ENCODE measurements at places on chromosomes 7 and 10.

- no peak for DNase-seq
Measured at GRCh38 chr7:151459726-151460473, 20.0 kb upstream of the CRYGN start.

- no peak for DNase-seq
Measured at GRCh38 chr10:127735156-127735555, 1.8 kb upstream of the FOXI2 start.

GRCh38 chr7:133102276-133103060 is 20.6 kb upstream of the CHCHD3 start:
- DNase-seq, result no peak

- DNase-seq, result no peak
Measured at GRCh38 chr7:96416116-96416515, 94.2 kb upstream of the SLC25A13 start.

DNA sequence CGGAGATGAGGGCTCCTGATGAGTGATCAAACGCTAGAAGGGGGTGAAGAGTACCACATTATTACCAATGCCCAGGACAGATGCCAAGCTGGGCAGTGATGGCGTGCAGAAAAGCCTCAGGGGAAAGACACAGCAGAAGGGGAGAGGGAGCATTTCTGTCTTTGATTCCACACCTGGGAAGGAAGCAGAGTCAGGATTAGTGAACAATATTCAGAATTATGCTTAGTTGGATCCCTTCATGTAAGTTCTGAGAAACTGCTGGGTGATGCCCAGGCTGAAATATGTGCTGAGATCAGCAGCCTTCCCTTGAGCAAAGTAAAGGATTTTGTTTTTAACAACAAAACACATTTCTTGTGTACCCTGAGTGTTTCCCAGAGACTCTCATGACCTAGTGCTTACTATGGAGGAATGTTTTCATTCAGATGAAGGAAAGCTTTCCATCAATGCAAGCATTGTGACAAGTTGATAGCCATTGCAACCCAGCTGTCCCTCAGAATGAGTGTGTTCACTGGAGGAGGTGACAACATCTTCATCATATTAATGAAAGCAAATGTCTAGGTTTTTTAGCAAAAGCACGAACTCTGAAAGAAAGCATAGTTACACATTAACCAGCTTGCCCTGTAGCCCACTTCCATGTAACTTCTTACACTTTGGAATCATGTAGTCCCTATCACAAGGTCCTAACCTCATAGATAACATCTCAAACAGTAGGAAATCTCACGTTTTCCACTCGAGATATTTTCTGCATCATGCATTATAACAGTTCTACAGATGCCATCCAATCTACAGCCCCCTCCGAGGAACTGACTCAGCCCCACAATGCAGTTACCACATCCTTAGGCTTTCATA is 23.8 kb upstream of the AKR1C1 start:
- DNase-seq, result no peak

DNA sequence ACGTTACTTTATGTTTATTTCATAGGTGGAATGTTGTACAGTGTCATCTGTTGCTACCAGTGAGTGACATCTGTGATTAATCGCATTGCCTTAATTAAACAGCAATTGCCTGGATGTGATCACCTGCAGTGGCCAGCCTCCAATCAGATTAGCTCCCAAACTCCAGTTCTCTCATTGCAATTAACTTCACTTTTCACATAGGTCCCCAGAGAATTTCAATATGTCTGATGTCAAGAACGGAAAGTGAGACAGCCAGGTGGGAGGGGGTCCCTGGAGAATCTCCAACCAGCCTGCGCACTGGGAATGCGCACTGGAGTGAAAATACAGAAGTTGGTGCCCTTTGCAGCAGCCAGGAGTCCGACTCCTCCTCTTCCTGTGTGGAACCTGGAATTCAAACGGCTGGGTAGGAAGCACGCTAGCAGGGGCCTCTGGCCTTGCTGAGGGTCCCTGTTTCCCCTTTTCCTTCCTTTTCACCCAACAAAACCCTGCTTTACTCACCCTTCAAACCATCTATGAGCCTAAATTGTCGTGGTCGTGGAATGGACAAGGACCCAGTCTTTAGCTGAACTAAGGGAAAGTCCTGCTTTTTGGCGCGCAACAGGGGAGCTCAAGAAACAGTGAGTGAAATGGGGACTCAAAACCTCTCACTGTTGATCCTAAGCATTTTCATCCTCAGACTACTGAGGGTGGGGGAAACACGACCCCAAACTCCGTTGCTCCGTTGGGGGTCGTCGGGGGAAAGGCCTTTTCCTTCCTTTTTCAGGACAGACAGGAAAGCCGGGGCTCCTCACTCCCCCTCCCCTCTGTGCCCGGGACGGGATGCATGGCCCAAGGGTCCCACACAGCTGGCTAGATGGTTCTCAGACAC is 1355.5 kb upstream of the LRRTM3 start:
- no peak for DNase-seq

DNA sequence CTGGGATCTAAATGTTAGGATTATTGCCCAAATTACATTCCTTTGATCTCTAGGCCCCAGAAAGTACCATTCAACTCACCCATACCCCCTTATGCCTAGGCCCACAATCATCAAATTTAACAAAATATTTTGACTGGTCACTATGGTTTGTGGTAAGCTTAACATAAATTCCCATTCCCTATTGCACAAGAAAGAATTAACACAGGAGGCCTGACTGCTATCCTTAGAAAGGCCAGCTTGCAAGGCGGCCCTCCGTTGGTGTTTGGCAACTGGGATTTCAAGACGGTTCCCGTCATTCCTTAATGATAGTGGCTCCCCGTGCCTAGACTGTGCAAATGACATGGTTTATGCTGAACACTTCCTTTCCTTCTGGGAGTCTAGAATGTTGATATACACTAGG is 29.6 kb downstream of the ARHGAP21 start:
- DNase-seq, result no peak

- no peak for DNase-seq
Measured at GRCh38 chr7:31120800-31121513, 68.8 kb downstream of the ADCYAP1R1 start.

GRCh38 chr10:122182308-122182707 is 88.8 kb upstream of the BTBD16 start:
- DNase-seq, result no peak

Measured in activated naive CD4-positive, alpha-beta T cell (primary cell).